ENCODE measurements at places on chromosomes 11 and 22. TPM values are rescaled to one million over a fixed set of nuclear protein-coding genes. Genes with fewer than 3 reads are reported as not detected.

The FOLR2 gene
- 2.6 TPM for total RNA-seq

GRCh38 chr22:30021881-30022619, 58.2 kb upstream of the HORMAD2 start:
- DNase-seq = no peak

The KRTAP5-7 gene
- total RNA-seq = not detected

The KDELR3 gene
- total RNA-seq = 1.1 TPM

- DNase-seq = no peak
These were observed 368.9 kb downstream of the BUD13 start for GRCh38 chr11:116403794-116404461.

DNA sequence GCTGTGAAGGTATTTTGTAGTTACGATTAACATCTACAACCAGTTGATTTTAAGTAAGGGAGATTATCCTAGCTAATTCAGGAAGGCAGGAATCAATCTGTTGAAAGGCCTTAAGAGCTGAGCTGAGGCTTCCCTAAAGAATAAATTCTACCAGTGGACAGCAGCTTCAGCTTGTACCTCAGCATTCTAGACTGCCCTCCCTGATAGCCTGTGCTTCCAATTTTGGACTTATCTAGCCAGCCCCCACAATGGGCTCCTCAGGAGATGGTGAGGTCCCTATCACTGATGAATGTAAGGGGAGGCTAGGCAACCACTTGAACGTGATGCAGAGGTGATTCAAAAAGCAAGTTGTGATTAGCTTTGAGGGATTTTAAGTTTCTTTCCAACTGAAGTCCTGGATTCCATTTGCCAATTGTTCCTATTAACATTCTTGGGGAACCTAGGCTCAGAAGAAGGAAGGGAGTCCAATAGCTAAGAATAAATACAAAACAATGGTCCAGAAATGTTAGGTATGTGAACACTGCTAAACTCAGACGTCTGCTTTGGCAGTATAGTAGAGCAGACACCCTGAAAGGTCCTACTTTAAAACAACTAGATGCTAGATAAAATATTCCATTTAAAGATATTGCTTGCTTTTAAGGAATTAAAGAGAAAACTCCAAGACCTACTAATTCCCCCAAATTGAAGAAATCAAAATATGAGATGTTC, 404.3 kb upstream of the TENM4 start:
- DNase-seq = no peak

- no peak for DNase-seq
These were observed 9.9 kb downstream of the TTLL8 start for GRCh38 chr22:50048061-50048765.

GRCh38 chr11:121670266-121670665, 217.5 kb upstream of the SORL1-AS1 start:
- no peak for DNase-seq

GRCh38 chr22:45583504-45583903, 80.8 kb downstream of the FBLN1 start:
- peak; percentile 30 for DNase-seq

DNA sequence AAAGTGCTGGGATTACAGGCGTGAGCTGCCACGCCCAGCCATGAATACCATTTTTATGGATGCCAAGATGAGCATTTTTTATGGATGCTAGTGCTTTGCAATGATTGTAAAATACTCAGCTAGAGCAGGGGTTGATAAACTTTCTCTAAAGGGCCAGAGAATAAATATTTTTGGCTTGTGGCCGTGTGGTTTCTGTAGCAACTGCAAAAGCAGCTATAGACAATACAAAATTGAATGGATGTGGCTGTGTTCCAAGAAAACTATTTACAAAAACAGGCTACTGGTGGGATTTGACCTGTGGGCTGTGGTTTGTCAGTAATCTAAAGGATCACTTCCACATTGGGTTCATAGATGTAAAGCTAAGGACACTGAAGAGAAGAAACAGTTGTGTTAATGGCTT, 56.0 kb downstream of the COMMD9 start:
- DNase-seq = no peak

- no peak for DNase-seq
These were observed 4.3 kb downstream of the KRTAP5-6 start for GRCh38 chr11:1701091-1701807.

All from naive thymus-derived CD4-positive, alpha-beta T cell (primary cell).